ENCODE measurements at places on chromosomes 7 and 10. TPM values are rescaled to one million over a fixed set of nuclear protein-coding genes. Genes with fewer than 3 reads are reported as not detected.

Gene GTPBP10
- 43.6 TPM for total RNA-seq

Gene AVPI1
- 3.0 TPM for total RNA-seq

Gene MICALL2
- 2.3 TPM for total RNA-seq

Gene PGAM1
- 1,302 TPM for total RNA-seq

Gene INSIG1
- 47.0 TPM for total RNA-seq

Gene HERC4
- total RNA-seq: 39.5 TPM

Gene NPVF
- total RNA-seq: not detected

Gene FAM241B
- total RNA-seq: 11.2 TPM

Gene PAXIP1
- 28.4 TPM for total RNA-seq

Gene INMT
- total RNA-seq: not detected

Gene NKX6-2
- total RNA-seq: not detected

Data from activated CD8-positive, alpha-beta memory T cell treated with anti-CD3 and anti-CD28 coated beads for 36 hours (primary cell).